Hematopoietic multipotent progenitor cell treated with erythropoietin and hydrocortisone succinate and interleukin-3 and kit ligand, for 17 days (in vitro differentiated cells): ENCODE measurements at places on chromosomes 6 and 20.

DNA sequence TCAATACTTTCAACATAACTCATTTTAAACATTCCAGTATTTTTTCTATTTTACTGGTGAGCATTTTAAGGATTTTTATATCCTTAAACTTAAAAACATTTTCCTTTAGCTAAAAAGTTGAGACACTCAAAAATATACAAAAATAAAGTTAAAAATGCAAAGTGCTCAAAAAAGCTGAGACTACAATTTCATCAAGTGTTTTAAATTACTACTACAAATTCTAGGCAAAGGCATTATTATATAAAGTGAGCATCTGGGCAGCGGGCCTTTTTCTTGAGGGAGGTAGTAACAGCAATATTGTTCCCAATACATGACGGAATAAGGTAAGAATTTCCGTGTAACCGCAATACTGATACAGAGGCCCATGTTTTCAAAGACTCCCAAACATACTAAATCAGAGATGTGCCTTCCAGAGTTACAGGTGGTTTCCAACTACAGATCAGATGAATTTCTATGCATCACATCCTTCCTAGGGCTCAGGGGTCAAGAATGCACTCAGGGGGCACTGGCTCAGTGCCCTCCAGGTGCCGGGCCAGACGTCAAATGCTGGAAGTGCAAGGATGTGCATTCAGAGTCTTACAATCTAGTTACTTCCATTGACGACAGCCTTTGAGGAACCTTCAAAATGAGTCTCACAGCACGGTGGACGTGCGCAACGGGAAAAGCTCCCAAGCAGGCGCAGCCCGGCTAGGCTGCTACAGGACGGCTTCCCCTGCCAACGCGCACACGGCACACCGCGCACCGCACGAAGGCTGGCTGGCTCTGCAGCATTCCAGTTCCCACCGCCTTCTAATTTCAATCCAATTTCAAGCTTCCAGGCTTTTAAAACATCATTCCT is 1.7 kb downstream of the PHF10 start:
- no peak for DNase-seq

GRCh38 chr20:38751360-38751976 is 3.2 kb downstream of the ACTR5 start:
- DNase-seq: peak; percentile 79

DNA sequence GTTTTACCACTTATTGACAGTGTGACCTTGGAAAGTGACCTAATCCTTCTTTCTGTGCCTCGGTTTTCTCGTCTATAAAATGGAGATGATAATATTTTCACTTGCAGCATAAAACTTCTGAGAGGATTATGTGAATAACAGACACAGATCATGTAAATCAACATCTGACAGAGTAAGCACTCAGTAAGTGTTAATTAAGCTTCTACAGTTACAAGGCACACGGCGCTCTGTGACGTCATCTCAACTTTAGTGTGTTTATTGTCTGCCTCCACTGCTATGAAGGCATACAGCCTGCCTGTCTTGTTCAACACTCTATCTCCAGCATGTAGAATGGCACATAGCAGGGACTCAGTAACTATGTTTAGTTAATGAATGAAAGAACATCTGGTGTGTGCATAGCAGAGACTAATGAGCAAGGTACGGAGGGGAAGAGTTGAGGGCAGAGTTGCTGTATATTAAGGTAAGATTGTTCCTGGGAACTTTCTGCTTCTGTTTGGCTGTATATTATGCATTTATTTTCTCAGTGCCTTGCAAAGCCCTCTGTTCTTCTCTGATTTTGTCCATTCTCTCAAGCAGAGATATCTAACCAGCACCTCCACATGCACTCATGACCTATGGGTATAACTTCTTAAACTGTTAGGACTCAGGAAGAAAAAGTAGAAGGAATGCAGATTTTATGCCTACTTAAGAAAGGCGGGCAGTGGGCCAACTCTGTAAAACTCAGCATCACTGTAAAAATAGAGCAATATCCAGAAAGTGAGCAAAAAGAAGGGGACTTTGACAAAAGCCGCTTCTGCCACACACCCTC is 66.4 kb upstream of the STMND1 start:
- no peak for DNase-seq

- DNase-seq: no peak
Measured at GRCh38 chr20:4324611-4325243, 309.4 kb upstream of the RNF24 start.

- no peak for DNase-seq
Measured at GRCh38 chr20:48040491-48040890, 255.2 kb upstream of the SULF2 start.

DNA sequence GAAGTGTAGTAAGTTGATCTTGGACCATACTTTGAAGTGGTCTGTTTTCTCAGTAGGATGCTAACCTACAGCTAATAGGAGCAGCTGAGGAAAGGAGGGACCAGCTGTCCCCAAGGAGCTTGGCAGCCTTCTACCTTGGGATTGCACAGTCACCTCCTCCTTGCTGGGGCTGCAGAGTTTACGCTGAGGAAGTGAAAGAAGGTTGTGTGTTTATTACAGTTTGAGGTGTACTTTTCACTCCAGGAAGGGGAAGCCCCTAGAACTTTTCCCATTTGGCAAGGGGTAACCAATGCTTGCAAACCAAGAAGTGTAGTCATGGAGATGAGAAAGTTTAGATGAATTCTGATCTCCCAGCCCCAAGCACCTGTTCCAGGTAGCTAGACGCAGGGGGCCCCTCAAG is 58.8 kb downstream of the BMP6 start:
- DNase-seq: no peak

GRCh38 chr6:27863962-27864905 is 48.0 kb downstream of the OR2B2 start:
- DNase-seq: peak; percentile 53
